Tibial artery (tissue), 4 donors: ENCODE measurements at places on chromosomes 16 and 17.

DNA sequence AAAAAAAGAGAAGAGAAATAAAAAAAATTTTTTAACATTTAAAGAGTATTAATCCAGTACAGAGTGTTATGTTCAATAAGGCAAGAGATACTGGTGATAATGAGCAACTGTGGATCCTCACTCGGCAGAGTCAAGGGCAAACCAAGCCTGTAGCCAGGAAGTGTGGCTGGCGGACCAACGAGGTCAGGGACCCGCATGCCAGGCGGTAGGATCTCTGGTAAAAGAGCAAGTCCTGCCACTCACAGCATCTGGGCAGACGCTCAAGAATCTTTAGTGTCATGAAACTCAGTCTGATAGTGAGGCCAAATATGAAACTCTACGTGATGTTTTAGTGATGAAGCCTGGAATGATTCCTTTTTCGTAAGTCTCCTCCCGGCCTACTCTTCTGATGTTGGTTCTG, 8.3 kb upstream of the GEMIN4 start:
- no peak for DNase-seq

GRCh38 chr17:38556239-38556638, 49.5 kb downstream of the SRCIN1 start:
- no peak for DNase-seq

DNA sequence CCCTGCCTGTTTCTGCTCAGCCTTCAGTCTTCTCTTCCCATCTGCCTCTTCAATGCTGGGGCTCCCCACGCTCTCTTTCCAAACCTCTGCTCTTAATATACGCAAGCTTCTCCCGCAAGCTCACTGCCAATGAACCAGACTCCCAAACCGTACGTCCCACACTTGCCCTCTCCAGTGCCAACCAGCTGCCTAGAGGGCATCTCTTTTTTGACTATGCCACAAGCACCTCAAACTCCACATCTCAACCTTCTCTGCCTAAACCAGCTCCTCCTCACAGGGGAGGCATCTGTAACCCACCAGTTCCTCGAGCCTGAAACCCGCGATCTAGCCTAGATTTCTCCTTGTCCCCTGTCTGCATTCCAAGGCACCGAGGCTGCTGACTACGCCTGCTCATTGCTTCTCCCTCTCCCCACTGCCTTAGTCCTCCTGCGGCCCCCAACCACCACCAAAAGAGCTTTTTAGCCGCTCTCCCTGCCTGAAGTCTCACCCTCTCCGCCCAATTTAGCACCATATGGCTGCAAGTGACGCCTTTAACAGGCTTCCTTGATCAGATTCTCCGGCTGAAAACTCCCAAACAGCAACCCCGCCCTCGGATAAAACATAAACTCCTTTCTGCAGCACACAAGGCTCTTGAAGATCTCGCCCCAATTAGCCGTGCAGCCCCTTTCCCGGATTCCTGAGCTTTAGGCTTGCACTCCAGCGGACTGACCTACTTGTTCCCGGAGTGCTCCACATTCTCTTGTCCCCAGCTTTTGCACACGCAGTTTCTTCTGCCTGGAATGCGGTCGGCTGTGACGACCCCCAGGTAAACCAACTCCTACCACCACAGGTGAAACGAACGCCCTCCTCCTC, 1.5 kb downstream of the GGA2 start:
- no peak for DNase-seq

DNA sequence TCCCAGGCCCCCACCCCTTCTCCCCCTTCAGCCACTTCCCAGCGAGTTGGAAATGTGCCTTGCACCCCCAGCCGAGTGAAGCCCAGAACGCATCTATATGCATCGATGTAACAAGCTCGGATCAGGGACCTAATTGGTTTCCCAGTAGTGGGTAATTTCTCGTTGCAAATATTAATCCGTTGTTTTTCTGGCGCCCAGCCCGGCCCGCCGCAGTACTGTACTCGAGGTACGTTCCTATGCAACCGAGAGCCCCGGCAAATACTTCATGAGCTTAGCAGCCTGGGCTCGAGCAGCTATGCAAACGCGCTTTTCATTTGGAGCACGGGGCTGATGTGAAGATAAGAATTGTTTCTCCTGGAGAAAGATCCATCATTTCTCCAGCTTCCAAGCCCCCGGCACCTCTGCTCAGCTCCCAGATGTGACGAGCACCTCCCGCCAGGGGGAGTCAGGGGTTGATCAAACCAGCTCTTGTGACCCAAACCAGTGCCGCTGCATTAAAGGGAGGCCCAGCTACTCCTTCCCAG, 229.8 kb downstream of the KATNIP start:
- peak; percentile 55 for DNase-seq

DNA sequence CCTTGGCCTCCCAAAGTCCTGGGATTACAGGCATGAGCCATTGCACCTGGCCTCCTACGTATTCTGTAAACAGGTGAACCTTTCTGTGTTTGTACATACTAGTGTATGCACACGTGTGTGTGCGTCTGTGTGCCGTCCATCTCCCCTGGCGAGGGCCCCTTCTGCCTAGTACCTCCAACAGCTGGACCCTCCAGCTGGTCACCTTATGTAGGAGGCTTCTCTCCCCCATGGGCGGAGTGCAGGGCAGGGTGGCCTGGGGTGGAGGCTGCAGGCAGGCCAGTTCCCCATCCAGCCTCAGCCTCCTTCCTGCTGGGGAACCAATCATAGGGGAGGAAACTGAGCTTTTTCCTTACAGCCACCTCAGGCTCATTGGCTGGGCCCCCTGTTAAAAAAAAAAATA, 24.4 kb upstream of the DOC2B start:
- DNase-seq, result no peak
